ENCODE measurements at places on chromosomes 1 and 21.
A peak's percentile ranks its signal among the peaks of the same experiment; 100 is the strongest.

- no peak for DNase-seq
Measured at GRCh38 chr1:169325117-169325516, 42.5 kb downstream of the NME7 start.

DNA sequence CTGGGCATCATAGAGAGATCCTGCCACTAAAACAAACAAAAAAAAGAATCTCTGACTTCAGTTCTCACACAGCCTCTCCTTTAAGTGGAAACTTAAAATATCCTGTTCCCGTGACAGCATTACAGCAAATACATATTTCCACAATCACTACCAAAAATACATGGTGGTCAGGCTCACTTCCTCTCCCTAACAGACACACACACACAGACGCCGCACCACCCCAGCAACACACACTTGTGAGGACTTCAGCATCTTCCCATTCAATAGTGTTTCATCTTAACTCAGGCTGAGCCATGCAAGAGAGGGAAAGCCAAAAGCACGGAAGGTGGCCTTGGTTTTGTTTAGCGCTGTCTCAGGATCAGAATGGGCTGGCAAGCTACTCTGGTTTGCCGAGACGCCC lies 21.9 kb downstream of the KIAA1614 start:
- DNase-seq: no peak

- DNase-seq: no peak
Measured at GRCh38 chr1:25096307-25097150, 135.8 kb downstream of the SYF2 start.

GRCh38 chr1:156358641-156359040 lies 10.4 kb upstream of the RHBG start:
- DNase-seq: no peak

DNA sequence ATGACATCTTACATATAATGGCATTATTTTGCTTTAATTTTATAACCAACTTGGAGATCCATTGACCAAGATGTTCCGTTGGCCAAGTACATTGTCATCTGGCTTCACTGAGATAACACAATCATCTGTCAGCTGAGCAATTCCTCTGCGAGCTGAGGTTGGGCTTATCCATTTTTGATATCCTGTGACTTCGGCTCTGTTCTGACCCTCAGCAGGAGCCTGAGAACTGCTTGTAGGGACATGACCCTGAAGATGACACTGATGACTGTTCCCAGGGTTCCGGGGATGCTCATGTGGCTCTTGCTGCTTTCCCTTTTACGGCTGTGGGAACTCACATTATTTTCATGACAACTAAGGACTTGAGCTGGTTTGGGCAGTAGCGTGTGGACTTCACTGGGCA lies 51.2 kb downstream of the TLR5 start:
- no peak for DNase-seq

GRCh38 chr21:32941263-32941662 lies 84.5 kb upstream of the OLIG2 start:
- no peak for DNase-seq

GRCh38 chr1:223201967-223202366 lies 58.9 kb upstream of the TLR5 start:
- DNase-seq: no peak

DNA sequence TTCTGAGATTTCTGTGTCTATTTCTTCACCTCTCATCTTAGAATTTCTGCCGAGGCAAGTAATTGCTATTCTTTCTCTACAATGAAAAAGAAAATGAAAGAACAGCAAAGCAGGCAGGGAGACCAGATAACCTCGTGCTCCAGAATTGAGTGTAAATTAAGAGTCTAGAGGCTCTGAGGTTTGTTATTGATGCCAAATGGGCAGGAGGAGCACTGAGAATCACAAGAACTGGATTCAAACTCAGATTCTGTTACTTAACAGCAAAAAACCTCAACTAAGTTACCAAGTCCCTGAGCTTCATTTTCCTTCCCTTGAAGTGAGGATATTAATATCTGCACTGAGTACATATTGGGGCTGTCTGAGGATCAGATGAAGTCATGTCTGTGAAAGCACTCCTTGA lies 5.5 kb upstream of the DDR2 start:
- no peak for DNase-seq

- no peak for DNase-seq
Measured at GRCh38 chr1:23444596-23445390, 20.2 kb upstream of the TCEA3 start.

DNA sequence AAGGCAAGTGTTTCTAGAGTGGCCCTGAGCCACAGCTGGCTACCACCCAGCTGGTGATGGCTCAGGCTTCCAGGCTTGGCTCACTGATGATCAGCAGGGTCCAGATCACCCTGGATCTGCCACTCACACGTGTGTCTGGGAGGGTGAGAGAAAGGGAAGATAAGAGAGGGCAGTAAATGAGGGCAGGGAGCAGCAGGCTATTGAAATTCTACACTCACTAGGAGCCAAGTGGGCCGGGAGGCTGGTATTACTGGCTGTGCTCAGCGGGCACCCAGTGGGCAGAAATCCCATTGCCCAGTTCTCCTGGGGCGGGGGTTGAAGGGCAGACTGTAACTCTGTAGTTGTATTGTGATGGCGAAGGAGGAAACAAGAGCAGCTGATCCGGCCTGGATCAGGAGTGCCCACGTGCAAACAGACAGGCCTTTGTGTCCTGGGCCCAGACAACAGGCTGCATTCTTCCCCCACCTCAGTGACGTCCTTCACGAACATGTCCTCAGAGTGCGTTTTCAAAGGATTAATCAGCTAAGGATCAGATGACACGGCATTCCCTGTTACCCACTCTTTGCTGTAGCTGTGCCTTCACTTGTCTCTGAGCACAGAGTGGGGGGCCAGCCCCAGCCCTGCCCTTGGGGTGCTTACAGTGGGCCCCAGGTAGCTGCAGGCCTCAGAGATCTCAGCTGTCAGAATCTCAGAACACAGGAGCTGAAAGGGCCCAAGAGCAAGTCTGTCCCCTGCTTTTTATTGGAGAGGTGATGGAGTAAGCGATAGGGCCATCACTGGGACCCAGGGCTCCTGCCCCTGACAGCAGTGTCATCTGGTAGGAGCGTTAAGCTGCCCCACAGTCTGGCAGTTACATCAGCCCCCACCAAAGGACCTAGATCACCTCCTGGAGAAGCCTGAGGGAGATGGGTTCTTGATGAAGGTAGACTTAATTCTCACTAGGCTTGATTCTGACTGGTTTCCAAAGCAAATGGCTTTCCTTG lies 60.5 kb downstream of the ATP1A1 start:
- DNase-seq: no peak

GRCh38 chr1:100188617-100189016 lies 10.6 kb upstream of the LRRC39 start:
- DNase-seq: no peak

DNA sequence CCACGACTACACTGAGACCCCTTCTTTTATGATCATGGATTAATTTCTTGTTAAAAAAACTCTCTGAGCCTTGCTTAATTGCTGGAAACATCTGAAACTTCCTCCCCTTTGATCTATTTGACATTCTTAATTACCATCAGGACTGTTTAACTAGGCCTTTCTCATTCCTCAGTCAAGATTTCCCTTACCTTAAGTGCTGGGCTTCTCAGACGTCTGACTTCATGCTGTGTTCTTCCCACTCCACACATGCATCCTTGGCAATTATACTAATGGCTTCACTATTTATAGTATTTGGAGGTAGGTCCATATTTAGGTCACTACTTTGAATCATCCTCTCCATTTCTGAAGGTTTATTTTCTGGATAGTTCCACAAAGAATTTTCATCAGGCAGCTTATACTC lies 341.3 kb upstream of the TMPRSS15 start:
- DNase-seq: no peak

GRCh38 chr1:234307726-234308125 lies 65.5 kb upstream of the COA6 start:
- no peak for DNase-seq

- peak; percentile 58 for DNase-seq
Measured at GRCh38 chr21:43866659-43867331, 1.8 kb downstream of the AGPAT3 start.

GRCh38 chr1:57963581-57963980 lies 539.7 kb upstream of the DAB1 start:
- DNase-seq: no peak

- no peak for DNase-seq
Measured at GRCh38 chr1:222037720-222038119, 295.8 kb upstream of the DUSP10 start.

DNA sequence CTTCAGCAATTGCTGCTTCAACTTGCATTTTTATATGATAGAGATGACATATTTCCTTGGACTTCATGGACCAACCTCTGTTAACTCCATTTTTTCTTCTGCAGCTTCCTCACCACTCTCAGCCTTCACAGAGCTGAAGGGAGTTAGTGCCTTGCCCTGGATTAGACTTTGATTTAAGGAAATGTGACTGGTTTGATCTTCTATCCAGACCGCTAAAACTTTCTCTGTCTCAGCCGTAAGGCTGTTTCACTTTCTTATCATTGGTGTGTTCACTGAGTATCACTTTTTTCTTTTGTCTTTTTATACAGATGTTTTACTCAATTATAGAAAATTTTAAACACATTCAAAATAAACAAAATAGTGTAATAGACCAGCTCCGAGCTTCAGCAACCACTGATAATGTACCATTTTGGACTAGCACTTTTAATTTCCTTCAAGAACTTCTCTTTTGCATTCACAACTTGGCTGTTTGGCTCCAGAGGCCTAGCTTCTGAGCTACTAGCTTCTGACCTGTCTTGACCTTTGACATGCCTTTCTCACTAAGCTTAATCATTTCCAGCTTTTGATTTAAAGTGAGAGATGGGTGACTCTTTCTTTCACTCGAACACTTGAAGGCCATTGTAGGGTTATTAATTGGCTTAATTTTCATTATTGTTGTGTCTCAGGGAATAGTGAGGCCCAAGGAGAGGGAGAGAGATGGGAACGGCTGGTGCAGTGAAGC lies 9.3 kb downstream of the NEK7 start:
- DNase-seq: no peak

DNA sequence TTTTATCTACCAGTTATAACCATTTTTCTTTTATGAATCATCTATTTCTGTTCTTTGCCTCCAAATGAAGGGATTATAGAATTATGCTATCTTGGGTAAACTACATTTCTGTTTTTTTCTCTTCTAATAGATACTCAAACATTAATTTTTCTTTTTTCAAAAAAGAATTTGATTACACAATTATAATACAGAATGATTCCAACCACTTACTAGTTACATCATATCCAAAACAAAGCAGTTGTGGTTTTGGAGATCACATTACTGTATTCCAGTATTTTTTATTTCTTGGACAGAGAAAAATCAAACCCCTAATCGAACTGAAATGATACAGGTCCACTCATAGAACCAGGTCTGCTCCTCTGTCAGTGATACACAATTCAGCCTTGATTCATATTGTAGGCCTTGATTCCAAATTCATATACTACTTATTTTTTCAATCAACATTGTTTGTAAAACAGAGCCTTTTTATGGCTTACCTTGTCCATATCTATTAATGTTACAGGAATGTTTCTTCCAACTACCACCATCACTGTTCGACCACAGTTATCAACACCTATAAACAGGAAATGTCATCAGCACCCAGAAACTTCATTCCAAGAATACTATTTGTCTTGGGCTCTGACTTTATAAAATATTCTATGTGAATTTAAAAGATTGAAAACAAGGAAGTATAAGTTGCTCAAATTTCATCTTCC lies 43.2 kb downstream of the GDAP2 start:
- DNase-seq: no peak

DNA sequence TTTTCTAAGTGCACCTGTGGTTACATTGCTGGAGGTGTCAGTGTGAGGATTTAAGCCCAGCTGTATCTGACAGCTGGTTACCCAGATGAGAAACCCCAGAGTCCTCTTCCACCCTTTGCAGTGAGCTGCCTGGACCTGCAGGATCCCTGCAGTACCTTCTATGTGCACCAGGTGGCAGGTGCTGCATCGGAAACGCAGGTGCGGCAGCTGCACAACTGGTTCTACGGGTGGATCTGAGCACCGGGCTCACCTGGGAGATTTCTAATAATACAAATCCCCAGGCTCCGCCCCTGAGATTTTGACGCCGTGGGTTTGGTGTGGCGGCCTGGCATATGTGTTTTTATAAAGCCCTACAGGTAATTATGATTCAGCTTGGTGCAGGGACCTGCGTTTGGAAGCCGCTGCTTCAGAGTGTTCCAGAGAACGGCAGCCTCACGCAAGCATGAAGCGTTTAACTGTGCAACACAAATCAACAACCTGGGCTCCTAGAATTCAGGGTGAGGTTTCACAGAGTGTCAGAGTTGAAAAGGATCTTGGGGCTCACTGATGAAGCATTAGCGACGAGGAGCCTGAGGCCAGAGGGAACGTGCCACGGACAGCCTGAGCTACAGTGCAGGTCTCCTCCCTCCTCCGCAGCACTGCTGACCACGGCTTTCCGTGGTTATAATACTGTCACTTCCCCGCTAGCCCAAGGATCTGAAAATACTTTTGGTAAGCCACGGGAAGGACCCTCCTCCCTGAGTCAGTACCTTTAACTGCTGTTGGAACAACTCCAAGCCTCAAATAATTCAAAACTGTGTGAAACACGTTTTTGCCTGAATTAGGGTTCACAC lies 96.7 kb upstream of the TRABD2B start:
- DNase-seq: peak; percentile 64

DNA sequence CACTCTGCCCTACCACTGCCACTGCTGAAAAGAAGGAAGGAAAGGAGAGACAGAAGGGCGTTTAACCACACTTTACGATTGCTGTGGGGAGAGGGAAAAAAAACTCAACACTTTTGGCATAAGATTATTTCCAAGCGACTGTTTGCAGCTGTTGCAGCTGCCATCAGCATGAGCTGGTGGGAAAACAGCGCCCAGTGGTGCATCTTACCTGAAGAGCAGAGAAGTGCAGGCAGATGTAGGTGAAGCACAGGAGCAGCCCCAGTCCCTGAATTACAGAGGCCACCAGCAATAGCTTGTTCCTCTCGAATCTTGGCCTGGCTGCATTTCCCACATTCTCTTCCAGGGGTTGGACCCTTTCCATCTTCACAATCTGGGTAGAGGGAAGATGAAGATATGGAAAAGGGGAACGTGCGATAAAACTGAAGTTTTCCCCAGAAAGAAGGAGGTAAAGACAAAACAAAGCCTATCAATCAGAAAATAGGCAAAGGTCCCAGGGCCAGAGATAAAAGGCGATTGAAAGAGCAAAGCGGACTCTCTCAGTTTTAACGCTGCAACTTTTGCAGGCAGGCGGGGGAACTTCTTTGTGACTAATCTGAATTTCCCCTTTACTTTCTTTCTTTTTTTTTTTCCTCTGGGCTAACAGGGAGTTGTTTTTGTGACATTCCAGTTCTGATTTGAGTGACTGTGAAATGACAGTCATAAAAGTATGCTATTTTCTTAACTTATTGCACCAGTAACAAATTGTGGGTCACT lies at the start of gene TNFSF4:
TSS of gene TNFSF4 (minus strand) at position 516 of the 753 bp plus-strand sequence. CDS start at position 361, 155 bp downstream.
- DNase-seq: no peak

DNA sequence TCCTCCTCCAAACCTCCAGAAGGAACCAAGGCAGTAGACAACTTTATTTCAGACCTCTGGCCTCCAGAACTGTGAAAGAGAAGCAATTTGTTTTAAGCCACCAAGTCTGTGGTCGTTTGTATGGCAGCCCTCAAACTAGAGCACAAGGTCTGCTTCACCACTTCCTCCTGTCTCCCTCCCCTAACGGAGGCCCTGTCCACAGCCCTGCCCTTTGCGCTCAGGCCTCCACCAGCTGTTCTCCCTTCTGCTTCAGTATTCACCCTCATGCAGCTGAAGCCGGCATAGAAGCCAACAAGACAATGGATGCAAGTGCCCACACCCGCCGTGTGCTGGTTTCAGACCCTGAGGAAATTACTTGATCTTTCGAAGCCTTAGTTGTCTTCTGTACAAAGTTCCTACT lies 364.1 kb downstream of the HHAT start:
- DNase-seq: no peak

All from T-helper 1 cell (primary cell).